ENCODE measurements at places on chromosomes 3 and 15.

DNA sequence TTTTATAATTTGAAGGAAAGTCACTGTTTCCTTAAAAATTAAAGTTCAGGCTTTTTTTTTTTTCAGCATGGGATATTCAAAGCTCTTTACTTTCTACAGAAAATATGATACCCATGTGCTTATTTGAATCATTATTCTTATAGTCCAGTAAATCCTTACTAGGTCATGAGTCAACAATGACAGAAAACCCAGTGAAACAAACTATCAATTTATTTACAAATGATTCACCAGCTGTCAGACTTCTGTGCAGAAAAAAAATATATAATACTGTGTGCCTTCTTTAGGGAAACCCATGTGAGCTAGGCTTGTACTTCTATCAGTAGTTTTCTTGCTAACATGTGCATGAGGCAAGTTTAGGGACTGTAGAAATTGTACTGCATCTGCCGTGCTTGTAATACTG lies 1.2 kb downstream of the ACP3 start:
- DNase-seq = no peak

GRCh38 chr3:25056036-25056755 lies 371.9 kb upstream of the RARB start:
- no peak for DNase-seq

GRCh38 chr15:60425461-60425860 lies 27.7 kb upstream of the ANXA2 start:
- DNase-seq = no peak

DNA sequence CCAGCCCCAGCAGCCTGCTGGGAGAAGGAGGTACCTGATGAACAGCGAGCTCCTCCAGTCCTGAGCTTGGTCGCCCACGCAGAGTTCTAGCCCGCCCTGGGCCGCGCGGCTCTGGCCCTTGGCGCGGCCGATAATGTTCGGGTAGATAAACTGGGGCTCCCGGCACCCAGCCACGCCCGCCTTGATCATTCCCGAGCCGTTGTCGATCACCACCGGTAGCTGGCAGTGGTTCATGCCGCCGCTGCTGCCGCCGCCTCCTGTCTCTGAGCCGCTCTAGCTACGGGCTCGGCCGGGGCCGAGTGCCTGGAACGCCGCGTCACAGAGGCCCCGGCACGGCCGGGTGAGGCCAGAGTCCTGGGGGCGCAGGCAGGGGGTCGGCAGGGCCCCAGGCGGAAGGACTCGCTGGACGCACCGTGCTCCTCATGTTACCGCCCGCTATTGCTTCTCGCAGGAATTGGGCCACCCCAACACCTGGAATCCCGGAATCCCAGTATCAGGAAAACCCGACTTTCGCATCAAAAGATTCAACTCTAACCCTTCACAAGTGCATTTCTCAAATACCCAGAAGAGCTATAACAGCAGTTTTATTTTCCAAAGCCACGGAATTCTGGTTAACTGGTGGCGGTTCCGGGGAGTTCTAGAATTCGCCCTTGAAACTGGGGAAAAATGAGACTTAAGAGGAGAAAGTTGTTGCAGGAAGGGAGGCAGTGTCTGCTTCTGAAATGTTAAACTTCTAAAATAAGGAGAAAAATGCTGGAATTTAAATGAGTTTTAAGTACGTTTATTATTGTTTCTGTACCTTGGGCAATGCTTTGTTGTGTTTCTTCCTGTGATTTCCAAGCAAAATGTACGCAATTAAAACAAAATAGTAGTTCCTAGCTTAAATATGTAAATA lies at the start of gene ACTRT3:
Gene ACTRT3 (minus strand): TSS at position 275 of the 895 bp plus-strand sequence. CDS start 41 bp downstream, at position 234.
- peak; percentile 45 for DNase-seq

GRCh38 chr3:128392818-128393544 lies 73.7 kb downstream of the DNAJB8 start:
- DNase-seq = no peak

DNA sequence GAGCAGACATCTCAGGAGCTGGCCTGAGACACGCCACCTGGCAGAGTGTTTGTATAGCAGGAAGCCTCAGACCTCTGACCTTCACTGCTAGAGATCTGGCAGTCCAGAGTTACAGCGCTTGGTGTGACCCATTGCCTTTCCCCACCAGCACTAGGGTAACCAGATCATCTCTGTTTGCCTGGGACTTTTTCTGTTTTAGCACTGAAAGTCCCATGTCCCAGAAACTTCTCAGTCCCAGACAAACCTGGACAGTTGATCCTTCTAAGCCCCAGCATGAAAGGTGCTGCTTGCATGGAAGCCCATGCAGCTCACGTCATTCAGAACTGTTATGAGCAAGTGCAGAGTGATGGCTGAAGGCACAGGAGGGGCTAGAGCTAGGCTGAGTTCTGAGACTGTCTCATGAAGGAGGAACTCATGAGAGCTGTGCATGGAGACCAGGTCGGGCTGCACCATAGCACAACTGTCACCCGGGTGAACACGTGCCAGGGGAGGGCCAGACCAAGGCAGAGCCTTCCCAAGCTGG lies 18.2 kb upstream of the AHSG start:
- DNase-seq = no peak

DNA sequence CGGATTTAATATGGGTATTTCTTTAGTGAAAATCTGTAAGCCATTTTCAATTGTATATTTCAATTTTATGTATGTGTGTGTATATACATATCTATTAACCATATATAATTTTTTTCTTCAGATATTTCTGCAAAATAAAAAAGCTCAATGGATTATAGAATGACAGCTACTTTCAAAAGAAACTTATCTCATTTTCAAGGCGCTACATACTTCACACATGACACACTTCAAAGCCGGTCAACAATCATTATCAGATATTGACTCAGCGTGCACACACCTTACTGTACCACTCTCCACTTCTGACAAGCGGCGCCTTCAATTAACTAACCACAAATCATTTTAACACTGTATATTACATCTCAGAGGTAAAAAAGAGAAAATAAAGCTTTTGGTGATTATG lies 39.6 kb downstream of the ATP13A3 start:
- no peak for DNase-seq

DNA sequence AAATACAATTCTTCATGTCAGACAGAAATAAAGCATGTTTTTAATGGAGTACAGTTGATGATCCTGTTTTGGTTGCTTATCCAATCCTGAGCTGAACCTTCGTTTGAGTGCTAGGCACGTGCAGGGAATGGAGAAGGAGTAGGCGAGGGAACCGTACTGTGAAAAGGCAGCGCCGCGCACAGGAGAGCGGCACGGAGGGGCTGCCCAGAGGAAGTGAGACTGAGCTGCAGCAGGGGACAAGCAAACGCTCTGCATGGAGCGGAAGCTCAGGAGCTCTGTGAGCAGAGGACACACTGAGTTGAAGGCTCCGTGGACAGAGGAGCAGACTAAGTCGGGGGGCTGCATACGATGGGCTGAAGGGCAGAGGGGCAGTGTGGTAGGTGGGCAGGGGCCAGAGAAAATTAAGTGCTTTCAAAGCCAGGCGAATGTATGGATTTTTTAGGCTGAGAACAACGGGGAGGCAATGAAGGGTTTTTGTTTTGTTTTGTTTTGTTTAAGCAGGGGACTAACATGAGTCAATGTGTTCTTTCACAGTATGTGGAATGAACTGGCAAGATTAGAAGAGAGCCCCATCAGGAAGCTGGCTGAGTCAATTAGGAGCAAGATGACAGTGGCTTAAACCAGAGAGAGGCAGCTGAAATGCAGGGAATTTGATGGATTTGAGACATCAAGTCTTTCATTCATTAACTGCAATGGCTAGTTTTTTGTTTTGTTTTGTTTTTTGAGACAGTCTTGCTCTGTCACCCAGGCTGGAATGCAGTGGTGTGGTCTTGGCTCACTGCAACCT lies 23.8 kb upstream of the TM2D3 start:
- DNase-seq = no peak

- DNase-seq = no peak
Measured at GRCh38 chr3:79204351-79204750, 563.4 kb downstream of the ROBO1 start.

DNA sequence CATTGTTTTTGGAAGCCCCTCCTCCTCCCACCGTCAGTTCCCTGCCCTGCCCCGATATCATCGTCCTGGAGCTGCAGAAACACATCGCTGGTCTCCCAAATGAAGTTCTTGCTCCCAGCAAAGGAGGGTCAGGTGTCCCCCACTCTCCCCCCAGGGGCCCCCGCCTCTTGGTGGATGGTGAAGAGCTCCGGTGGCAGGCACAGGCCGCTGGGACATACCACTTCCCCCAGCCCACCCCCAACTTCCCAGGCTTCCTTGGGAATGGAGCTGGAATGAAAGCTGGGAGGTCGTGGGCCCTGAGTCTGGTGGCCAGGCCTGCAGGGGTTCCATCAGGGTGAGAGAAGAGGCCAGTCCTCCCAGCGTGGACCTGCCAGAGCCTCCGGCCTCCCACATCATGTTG lies 137.7 kb downstream of the CHSY1 start:
- DNase-seq = no peak

- no peak for DNase-seq
Measured at GRCh38 chr15:63998489-63998888, 47.8 kb downstream of the DAPK2 start.

DNA sequence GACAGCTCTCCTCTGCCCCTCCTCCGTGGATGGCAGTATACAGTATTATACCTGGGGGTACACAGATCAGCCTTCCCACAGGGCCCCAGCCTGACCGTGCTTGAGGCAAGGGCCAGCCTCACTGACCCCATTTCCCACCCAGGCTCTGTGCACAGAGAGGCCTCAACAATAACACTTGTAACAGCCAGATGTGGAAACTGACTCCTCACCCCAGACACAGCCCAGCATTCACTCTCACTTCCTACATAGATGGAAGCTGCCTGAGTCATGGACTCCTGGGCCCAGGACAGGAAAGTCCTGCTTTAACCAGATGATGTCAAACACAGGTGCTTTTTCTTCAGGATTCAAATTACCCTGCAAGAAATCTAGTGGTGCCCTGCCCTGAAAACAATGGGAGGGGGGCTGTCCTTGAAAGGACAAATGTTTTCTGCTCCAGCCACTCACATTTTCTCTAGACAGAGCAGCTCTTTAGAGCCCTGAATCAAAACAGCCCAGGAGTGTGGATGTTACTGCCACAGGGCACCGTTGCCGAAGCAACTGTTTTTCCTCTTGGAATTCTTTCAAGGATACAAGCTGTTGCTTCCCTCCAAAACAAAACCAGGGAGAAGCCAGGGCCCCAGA lies 16.4 kb downstream of the CCDC12 start:
- no peak for DNase-seq

DNA sequence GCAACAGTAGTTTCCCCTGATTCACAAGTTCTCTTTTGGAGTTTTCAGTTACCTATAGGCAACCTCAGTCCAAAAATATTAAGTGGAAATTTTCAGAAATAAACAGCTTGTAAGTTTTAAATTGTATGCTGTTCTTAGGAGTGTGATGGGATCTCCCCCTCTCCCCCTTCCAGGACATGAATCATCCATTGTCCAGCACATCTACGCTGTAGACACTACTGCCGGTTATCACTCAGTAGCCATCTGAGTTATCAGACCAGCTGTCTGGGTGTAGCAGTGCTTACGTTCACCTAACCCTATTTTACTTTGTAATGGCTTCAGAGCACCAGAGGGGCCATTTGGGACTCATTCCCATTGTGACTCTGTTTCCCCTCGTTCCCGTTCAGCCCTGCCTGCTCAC lies 96.7 kb upstream of the PLXNA1 start:
- no peak for DNase-seq
